ENCODE measurements at places on chromosomes 7 and 10.

GRCh38 chr7:17952387-17952786, 12.1 kb upstream of the SNX13 start:
- DNase-seq = no peak

DNA sequence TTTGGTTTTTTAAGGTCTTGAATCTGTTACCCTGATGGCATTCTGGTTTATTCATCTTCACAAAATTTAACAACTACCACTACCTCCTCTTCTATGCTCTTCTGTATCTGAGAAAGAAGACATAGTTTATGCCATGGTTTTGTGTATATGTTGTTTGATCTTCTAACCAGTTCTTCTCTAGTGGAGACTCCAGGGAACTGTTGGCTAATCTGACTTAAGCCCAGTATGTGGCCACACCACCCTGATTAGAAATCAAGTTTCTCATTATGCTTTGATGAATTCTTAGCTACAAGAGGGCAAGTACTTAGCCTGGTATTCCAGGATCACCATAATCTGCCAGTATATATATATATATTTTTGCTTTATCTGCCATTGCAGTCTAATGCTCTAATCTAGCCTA, 99.5 kb upstream of the MXI1 start:
- no peak for DNase-seq

DNA sequence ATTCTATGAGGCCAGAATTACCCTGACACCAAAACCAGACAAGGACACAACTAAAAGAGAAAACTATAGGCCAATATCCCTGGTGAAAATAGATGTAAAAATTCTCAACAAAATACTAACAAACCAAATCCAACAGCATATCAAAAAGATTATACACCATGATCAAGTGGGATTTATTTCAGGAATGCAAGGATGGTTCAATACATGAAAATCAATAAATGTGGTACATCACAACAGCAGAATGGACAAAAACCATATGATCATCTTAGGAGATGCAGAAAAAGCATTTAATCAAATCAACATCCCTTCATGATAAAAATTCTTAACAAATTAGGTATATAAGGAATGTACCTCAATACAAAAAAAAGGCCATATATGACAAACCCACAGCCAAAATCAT, 5.6 kb upstream of the SCART1 start:
- DNase-seq = no peak

- no peak for DNase-seq
Measured at GRCh38 chr10:24826009-24826408, 102.3 kb upstream of the ARHGAP21 start.

GRCh38 chr7:106180721-106181120, 68.6 kb upstream of the SYPL1 start:
- no peak for DNase-seq

All from NCI-H1105 treated with DMSO at 0.1 percent for 48 hours (cell line).